ENCODE measurements at places on chromosomes 7 and 10. TPM values are rescaled to one million over a fixed set of nuclear protein-coding genes. Genes with fewer than 3 reads are reported as not detected.

Gene SYT15B
- total RNA-seq: not detected

Gene NRG3
- total RNA-seq: 1.4 TPM

Gene SKAP2
- total RNA-seq: 6.5 TPM

Gene GRID2IP
- total RNA-seq: not detected

Gene NPSR1
- total RNA-seq: not detected

Gene TSPAN33
- total RNA-seq: 0.30 TPM

Gene ASB4
- total RNA-seq: not detected

Gene GPR146
- total RNA-seq: 12.0 TPM

Gene TAS2R41
- total RNA-seq: not detected

Gene ZDHHC6
- total RNA-seq: 22.4 TPM

Gene CROT
- total RNA-seq: 7.5 TPM

Gene EFCAB10
- total RNA-seq: 0.32 TPM

Gene GRM3
- not detected for total RNA-seq

Gene CFAP46
- 1.3 TPM for total RNA-seq

Gene AKR1E2
- 26.1 TPM for total RNA-seq

Gene EN2
- not detected for total RNA-seq

Gene ASIC3
- not detected for total RNA-seq

Gene SORBS1
- total RNA-seq: 0.32 TPM

Gene PNLIPRP1
- not detected for total RNA-seq

Gene HOXA4
- total RNA-seq: 0.30 TPM

Gene HSPA12A
- total RNA-seq: 0.32 TPM

Gene PHYHIPL
- total RNA-seq: not detected

Gene MACROH2A2
- 0.65 TPM for total RNA-seq

Gene LIPF
- not detected for total RNA-seq

Measured in epithelial cell of umbilical artery (primary cell).